ENCODE measurements at places on chromosomes 4 and X.
A peak's percentile ranks its signal among the peaks of the same experiment; 100 is the strongest.

DNA sequence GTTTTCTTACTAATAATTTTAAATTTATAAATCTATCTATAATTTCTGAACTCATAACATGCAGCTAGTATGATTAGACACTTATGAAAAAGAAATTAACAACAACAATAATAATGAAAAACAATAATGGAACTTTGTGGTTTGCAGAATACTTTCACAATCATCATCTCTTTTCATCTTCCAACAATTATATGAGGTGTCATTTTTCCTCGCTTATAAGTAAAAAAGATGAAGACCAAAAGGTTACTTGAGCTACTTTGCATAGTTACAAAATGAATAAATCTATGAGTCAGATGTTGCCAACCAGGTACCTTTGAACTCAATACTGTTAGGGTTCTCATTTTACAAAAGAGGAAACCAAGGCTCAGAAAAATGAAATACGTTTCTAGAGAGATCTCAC lies 98.5 kb upstream of the ELOVL6 start:
- no peak for DNase-seq

DNA sequence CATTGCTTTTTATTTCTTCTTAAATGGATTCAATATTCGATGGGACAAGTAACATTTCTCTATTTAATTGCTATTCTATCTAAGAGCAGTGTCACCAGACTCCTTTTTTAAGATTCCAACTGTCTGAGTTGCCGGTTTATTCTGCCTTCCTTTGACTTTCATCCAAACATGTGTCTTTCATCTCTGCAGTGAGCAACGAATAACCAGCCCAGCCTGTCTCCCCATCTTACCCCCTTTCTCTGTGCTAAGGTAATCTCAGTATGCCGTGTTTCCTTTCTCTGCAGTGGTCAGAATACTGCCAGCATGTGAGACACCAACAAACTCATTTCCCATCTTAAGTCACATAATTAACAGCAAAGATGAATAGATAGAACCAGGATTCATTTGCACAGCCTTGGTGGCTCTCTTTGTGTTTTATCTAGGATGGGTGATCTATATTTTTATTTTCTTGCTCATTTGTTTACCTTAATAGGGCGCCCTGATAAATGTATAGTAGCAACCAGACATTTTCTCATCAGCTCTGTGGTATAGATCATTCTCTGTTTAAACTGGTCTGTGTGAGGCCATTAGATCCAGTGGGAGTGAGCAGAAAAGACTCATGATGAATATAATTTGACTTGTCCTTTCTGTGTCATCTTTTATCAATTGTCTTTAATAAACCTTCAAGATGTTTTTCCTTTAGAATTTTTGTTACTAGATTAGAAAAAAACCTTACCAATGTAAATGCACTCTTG lies 394.8 kb upstream of the IGFBP7 start:
- DNase-seq = no peak

- no peak for DNase-seq
Observed at GRCh38 chrX:150581093-150581775, 12.8 kb downstream of the MTM1 start.

- no peak for DNase-seq
Observed at GRCh38 chr4:18180892-18181291, 159.3 kb upstream of the LCORL start.

DNA sequence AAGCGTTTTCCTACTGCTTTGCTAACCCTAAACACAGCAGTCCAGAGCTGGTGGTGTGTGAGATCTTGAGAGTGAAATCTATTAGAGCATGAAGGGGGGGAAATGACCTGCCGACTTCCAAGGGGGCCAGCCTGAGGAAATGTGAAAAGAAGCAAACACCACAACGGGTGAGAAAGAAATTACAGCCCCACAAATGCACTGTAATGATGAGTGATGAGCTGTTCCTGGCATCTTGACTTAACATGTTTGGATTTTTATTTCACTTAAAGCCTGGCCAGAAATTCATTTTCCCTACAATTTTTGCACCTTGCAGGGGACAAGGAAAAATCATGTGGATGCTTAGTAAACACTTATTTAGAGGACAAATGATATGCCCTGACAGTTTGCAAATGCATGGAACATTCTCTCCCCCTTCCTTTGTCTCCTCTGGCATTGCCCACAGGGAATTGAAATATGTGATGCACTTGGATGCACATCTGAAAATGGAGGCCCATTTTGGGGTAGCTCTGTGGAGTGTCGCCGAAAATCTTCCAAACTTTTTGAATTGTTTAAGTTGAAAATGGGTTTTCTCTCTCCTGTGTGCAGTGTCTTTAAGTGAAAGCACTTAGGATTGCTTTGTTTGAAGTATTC lies 84.3 kb upstream of the TMEM150C start:
- DNase-seq = no peak

GRCh38 chrX:24424948-24425347 lies 40.1 kb upstream of the PDK3 start:
- DNase-seq = no peak

DNA sequence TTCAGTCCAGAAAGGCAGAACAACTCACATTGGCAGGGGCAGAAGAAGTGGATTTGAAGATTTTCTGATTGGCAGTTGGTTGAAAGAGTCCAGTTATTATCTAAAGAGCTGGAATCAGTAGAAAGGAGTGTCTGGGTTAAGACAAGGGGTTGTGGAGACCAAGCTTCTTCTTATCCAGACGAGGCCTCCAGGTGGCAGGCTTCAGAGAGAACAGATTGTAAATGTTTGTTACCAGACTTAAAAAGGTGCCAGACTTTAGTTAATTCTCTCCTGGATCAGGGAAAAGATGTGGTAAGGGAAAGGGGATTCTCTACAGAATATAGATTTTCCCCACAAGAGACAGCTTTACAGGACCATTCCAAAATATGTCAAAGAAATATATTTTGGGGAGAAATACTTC lies 36.7 kb upstream of the TLR3 start:
- DNase-seq = no peak

- DNase-seq = peak; percentile 48
Observed at GRCh38 chrX:71253253-71254091, 468 bp downstream of the ZMYM3 start.

DNA sequence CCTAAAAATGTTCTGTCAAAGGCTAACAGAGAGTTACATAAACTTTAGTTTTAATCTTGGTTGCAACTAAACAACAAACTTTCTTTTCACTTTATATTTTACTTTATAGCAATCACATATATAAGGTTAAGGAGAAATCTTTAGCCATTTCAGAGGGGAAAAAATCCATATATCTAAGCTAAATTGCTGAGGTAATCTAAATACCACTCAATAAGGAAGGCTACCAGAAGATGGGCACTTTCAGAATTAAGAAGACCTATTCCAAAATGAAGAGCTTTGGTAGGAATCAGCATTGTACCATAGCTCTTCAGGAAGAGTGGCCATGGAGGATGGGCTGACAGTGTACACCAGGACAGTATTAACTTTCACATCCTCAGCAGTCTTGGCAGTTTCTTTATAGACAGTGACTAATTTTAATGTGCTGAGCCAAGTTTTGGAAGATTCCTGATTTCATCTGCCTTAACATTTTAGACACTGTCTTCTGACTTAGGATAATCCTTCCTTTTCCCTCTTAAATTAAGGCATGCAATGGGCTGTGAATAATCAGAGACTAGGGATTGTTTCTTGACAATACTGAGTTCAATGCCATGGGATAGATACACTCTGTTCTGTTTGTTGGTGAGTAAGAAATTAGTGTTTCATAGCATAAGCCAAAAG lies 7.1 kb downstream of the FAT4 start:
- DNase-seq = no peak

DNA sequence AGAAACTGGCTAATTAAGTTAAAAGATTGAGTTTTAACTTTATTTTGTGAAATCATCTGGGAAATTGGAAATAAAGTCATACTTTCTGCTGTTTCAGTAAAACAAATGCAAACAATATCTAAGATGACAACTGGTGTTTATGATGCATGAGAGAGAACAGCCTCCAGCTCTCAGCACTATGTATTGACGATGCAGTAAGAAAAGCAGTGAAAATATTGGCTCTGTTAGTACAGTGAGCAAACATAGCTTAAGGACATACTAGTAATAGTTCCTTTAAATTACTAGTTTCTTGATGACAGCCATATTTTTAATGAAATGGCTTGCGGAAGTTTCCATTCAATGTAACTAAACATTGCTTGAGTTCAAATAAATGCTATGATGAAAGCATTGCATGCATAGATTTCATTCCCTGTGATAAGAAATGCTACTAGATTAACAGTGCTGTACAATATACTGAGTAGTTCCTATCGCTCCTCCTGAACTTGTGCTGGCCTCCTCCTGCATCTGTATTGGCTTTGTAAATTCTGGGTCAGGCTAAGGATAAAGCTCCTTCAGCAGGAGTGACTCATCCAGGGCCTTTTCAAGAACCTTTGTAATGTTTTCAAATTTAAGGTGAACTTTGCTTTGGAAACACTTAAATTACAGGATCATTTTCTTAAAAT lies 11.6 kb downstream of the ARHGAP24 start:
- no peak for DNase-seq

GRCh38 chr4:9877123-9877522 lies 95.7 kb downstream of the DRD5 start:
- DNase-seq = no peak

DNA sequence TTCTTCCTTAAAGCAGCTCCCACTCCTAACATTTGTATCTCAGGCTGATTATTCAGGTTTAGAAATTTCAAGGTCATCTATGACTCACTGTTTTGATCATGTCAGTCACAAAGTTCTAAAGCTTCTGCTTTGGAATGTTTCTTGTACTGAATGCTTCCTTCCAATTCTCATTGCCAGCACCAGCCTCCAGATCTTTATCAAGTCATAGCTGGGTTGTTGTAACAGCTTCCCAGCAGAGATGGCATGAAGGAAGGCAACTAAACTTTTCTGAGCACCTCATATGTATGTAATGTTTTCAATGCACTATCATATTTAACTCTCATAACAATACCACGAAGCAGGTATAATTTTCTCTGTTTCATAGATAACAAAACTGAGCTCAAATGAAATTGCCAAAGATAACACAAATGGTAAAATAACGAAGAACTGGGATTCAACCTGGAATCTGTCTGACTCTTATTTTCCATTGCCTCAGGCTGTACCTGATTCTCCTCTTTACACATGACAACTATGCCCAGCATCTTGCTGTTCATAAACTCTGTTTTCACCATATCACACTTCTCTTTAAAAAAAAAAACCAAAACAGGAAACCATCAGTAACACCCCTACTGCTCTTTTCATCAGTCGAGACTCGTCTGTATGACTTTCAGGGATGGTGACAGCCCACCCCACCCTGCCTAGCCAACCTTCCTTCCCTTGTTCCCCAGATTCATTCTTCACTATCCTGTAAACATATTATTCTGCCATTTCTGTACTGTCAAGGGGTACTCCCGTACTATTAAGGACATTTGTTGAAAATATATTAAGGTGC lies 13.4 kb downstream of the TRPC3 start:
- no peak for DNase-seq

DNA sequence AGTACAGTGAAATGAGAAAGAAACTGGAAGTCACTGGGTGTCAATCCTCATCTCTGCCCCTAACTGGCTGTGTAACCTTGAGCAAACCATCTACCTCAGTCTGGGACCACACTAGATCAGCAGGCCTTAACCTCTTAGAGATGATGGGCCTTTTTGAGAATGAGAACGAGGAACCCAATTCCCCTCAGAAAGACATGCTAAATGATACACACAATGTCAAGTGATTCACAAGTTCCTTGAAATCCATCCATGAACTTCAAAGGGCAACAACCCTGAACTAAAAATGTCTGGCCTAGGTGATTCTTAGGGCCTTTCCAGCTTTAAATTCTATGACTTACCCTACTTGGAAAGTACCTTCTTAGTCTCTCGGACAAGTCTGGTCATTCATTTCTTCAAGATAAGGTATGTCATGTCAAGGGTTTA lies 47.4 kb downstream of the ACSL4 start:
- no peak for DNase-seq
